ENCODE measurements at places on chromosomes 16 and 17.

DNA sequence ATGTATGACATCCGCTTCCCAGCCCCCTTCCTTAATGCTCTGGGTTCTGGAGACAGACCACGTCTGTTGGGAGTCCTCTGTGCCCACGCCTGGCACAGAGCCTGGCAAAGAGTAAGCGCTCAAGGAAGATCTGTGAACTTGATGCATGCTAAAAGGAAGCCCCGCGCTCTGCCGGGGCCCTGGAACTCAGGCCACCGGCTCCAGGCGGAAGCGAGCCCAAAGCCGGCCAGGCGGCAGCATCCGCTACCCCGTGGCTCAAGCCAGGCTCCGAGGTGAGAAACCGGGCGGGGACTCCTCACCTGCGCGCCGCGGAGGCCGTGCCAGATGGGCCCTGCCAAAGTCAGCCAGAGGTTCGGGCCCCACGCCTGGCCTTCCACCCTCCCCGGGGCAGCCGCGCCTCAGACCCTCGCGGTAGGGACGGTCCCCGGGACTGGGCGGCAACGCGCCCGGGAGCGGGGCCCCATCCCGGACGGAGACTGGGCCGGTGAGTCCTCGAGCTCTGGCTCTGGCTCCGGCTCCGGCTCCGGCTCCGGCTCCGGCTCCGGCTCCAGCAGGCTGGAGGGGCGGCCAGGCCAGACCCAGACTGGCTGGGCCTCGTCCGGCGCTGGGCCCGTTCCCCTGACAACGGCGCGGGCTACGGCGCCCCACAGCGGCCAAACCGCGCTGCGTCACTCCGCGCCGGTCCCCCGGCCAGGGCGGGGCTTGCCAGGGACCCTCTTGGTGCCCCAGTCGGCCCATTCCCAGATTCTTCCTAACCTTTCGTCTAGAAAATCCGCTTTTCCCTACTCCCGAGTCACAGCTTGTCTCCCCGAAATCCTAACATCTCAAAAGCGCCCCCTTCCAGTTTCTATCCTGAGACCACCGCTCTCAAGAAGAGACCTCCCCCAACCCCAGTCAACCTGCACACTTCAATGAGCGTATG lies at the start of gene ZDHHC1:
ZDHHC1 (minus strand) TSS at position 606 of the 922 bp plus-strand sequence. CDS start 8,702 bp downstream, outside the sequence.
- no peak for DNase-seq

- peak; percentile 16 for DNase-seq
Observed at GRCh38 chr16:10878328-10878643, 1.3 kb downstream of the CIITA start.

- no peak for DNase-seq
Observed at GRCh38 chr17:42184713-42185620, at the start of gene HCRT. HCRT (minus strand) TSS chr17:42185452; CDS start chr17:42185365, 87 bp downstream.

GRCh38 chr17:75950421-75950820 lies 9.6 kb upstream of the FBF1 start:
- DNase-seq: no peak

- DNase-seq: no peak
Observed at GRCh38 chr16:162271-162991, 3.3 kb upstream of the HBM start.

DNA sequence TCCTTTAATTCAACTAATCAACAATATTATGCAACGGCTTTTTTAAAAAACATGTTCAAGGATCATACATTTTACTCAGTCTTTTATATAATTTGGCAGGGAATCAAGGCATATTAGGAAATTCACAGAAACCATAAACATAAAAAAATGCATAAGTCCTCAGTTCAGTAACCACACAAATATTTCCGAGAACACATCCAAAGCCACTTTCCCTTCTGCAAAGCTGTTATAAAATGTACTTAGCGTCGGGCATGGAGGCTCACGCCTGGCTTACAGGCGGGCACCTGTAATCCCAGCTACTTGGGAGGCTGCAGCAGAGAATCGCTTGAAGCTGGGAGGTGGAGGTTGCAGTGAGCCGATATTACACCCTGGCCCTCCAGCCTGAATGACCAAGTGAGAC lies 9.7 kb upstream of the ZC3H7A start:
- no peak for DNase-seq

GRCh38 chr17:73269329-73269615 lies 7.6 kb upstream of the CPSF4L start:
- DNase-seq: no peak

DNA sequence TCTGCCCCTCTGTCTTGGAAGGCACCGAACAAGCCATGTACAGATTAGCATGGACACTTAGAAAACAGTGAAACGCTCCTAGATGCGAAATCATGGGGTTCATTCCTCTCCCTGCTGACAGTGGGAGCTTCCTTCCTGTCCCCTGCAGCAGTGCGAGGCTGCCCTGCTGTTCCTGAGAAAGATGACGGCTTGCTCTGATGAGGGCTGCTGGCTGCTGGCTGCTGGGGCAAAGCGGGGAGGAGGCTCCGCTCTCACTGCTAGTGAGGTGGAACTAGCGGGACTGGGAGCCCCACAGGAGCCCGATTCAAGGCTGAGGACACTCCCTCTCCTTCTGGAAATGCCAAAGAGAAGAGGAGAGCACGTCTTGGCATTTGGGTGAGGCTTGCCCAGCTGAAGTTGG lies 25.9 kb upstream of the CACNG4 start:
- no peak for DNase-seq

DNA sequence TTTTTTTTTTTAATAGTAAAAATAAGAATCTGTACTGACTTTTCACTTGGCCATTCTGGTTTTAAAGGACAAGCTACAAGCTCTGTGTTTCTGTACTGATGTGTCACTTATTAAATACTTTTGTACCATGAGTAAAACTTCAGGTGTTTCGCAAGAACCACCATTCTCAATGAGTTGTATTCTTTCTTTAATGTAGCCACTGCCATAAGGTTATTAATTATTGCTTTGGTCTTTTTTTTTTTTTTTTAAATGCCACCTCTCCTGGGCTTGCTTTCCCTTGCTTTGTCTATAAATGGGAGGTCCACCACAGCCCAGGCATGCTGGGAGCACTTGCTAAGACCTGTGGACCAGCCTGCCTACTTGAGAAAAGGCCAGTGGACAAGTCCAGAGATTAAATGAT lies 8.4 kb downstream of the ARL2BP start:
- DNase-seq: no peak

DNA sequence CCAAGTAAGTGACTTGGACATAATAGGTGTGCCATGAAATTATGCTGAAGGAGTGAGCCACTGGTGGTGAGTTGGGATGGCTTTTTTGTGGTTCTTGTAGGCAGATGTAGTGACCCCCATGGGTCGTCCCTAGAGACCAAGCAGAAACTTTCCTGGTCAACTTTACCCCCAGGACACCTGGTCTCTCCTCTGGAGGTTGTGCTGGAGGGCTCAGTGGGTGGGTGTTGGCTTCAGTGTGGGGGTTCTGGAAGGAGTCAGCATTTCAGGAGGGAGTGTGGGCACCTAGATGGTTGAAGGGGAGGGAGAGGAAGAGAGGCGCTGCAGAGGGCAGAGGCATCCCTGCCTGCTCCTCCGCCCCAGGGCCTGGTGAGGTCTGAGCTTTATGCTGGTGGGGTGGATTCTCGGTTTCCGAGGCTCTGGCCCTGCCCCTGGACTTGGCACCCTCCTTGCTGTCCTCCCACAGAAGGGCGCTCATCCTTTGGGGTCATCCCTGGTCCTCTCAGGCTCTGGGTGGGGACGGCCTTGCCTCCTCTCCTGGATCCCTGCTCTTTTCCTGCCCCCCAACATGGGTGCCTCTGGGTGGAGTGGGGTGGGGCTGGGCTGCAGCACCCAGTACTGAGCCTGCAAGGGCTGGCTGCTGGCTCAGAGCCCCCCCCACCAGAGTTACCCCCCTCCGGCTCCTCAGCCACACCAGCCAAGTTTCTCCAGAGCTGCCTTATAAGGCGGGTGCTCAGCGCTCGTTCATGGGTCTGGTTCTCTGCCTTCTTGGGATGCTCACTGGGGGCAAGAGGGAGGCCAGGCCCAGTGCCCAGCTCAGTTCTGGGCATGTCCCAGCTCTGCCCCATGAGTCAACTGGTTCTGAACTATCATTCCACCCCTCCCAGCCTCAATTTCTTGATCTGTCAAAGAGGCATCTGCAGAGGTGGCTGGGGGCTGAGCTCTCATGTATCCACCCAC lies 266.8 kb downstream of the SEC14L1 start:
- no peak for DNase-seq

- DNase-seq: no peak
Observed at GRCh38 chr16:31106509-31107464, 1.4 kb upstream of the BCKDK start.

DNA sequence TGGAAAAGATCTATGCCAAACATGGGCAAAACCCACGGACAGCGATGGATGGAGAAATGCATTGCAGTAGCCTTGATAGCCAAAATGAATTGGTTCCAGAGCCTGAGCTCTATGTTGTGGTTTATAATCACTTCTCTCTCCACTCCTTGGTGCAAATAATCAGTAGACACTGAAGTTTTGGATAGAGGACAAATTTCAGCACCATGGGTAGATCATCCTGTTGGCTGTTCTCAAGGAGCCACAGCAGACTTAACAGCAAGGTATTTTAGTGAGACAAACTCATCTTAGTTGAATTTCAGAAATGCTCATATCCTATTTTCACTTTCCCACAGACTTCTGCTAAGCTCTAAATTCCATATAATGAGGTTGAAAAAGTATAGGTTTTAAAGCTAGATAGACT lies 88.3 kb upstream of the CCL1 start:
- no peak for DNase-seq
